GM04503 (cell line): ENCODE measurements at places on chromosomes 12 and 14.

DNA sequence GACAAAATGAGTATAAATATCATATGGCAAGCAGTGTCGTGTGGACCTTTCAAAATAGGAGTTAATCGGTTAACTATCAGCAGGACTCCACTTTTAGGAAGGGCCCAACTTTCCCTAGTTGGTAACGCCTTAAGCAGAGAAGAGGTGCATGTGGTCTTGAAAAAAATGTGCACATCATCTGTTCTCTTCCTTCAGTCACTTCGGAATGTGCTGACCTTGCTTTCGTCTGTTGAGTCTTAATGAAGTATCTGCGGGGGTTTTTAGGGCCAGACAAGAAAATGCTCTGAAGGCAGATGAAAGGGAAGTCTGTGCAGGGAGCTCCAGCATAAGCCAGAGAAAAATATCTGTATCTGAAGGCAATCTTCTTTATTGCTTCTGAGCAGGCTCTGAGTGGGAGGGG is 185.2 kb downstream of the AEBP2 start:
- DNase-seq: no peak

DNA sequence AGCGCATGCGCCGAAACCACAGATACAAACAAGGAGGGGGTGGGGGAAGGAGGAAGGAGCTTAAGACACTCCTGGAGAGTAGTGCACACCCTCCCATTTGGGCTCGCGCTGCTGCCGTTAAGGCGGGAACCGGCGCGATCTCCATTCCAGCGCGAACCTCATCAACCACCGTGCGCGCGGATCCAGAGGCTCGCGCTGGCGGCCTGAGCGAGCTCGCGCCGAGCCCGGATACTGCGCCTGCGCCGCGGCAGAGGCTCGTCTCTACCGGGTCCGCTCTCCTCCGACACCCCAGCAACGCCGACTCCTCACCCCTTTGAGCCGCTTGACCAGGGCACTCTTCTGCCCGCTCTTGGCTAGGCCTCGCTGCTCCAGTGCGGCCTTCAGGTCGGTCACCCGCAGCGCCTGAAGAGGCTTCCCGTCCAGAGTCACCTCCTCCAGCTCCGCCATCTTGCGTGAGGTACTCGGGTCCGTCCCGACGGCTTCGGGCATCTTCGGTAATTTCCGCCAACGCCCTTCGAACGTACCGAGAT is at the start of gene ACIN1:
Gene ACIN1, minus strand, starts transcription at position 471 of the 530 bp plus-strand sequence. Its CDS starts 24 bp downstream, at position 447.
- DNase-seq: no peak

- no peak for DNase-seq
Observed at GRCh38 chr12:12927211-12928079, 24.5 kb downstream of the GPRC5D start.

DNA sequence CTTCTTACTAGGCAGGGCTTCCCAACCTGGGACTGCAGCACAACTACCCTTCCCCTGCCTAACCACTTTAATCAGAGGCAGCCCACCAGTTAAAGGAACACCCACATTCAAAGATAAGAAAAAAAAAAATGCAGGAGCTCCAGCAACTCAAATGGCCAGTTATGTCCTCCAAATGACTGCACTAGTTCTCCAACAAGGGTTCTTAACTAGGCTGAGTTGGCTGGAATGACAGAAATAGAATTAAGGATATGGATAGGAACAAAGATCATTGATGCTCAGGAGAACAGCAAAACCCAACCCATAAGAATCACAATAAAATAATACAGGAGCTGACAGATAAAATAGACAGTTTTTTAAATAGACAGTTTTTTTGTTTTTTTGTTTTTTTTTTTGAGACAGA is 154.2 kb downstream of the PLCZ1 start:
- DNase-seq: no peak

- no peak for DNase-seq
Observed at GRCh38 chr14:77275601-77276017, 4.6 kb upstream of the NGB start.

DNA sequence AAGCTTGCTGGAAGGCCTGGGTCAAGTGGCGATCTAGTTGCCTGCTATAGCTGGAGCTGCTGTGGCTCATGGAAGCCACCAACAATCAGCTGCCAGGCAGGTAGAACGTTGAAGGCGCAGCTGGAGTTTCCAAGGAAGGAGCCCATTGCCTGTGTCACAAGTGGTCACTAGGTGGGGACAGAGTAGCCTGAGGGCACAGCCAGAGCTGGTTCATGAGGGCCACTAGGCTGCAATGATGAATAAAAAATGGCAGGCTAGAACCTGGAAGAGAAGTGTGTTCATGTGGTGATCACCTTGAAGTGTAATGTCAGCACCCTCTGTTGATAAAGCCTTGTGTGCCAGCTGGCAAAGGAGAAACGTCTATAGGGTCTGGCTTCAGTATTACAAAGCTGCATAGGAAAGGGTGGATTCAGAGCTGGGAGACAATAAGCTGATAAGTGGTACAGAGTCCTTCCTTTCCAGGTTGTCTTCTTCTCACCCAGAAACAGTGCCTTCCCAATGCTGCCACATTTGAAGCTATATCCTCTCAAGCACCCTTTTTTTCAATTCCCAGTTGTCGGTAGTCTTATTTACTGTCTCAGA is 165.8 kb downstream of the EMP1 start:
- DNase-seq: no peak

- no peak for DNase-seq
Observed at GRCh38 chr14:64632056-64632455, 72.2 kb upstream of the PLEKHG3 start.

- no peak for DNase-seq
Observed at GRCh38 chr12:3417937-3418462, 73.0 kb upstream of the PRMT8 start.

DNA sequence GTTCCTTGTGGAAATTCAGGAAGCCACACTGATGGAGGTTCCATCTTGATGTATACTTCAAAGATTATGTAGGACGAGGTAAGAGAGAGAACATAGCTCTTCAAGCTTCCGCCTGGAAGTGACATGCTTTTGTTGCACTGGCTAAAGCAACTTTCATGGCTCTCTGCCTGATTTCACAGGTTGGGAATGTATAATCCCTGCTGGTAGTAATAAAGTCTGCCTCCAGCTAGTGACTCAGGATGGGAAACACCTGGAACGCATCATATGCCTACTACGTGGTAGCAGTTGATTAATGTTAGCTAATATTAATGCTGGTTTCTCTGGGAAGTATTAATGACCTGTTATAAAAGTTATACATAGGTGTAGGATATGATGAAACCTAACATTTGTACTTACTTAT is 71.1 kb downstream of the PELI2 start:
- DNase-seq: no peak

GRCh38 chr12:128970110-128970509 is 116.8 kb downstream of the GLT1D1 start:
- DNase-seq: no peak

GRCh38 chr12:32534698-32535097 is 135.3 kb downstream of the FGD4 start:
- DNase-seq: no peak

GRCh38 chr12:77062846-77063461 is 2.4 kb downstream of the E2F7 start:
- DNase-seq: no peak

DNA sequence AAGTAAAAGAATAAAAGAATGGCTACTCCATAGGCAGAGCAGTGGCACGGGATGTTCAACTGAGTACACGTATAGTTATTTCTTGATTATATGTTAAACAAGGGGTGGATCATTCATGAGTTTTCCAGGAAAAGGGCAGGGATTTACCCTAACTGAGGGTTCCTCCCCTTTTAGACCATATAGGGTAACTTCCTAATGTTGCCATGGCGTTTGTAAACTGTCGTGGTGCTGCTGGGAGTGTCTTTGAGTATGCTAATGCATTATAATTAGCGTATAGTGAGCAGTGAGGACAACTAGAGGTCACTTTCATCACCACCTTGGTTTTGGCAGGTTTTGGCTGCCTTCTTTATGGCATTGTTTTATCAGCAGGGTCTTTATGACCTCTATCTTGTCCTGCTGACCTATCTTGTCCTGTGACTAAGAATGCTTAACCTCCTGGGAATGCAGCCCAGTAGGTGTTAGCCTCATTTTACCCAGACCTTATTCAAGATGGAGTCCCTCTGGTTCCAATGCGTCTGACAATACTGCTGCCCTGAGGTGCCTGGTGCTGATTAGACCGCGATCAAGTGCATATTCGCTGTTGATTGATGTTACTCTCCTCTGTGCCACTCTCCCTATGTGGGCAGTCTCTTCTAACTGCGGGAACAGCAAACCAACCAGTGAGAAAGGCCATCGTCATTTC is 67.6 kb upstream of the AMN1 start:
- no peak for DNase-seq

DNA sequence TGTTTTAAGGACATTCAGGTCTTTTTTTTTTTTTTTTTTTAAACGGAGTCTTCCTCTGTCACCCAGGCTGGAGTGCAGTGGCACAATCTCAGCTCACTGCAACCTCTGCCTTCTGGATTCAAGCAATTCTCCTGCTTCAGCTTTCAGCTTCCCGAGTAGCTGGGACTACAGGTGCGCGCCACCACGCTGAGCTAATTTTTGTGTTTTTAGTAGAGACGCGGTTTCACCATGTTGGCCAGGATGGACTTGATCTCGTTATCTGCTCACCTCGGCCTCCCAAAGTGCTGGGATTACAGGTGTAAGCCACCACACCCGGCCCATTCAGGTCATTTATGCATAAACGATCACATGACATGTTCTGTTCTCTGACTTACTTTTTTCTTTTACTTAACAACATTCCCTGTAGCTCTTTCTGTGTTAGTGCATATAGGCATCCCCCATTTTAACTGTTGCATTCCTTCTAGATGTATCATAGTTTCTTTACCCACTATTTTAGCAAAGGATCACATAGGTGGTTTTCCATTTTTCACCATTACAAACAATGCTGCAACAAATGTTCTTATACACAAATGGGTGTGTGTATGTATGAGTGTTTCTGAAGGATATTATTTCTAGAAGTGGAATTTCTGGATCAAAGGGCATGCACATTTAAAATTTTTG is 74.2 kb downstream of the ARF6 start:
- no peak for DNase-seq

GRCh38 chr12:115506822-115507559 is 770.5 kb downstream of the MED13L start:
- no peak for DNase-seq

- DNase-seq: no peak
Observed at GRCh38 chr12:39807043-39807442, 187.4 kb upstream of the ABCD2 start.

GRCh38 chr12:95258151-95258550 is 40.5 kb downstream of the VEZT start:
- no peak for DNase-seq

DNA sequence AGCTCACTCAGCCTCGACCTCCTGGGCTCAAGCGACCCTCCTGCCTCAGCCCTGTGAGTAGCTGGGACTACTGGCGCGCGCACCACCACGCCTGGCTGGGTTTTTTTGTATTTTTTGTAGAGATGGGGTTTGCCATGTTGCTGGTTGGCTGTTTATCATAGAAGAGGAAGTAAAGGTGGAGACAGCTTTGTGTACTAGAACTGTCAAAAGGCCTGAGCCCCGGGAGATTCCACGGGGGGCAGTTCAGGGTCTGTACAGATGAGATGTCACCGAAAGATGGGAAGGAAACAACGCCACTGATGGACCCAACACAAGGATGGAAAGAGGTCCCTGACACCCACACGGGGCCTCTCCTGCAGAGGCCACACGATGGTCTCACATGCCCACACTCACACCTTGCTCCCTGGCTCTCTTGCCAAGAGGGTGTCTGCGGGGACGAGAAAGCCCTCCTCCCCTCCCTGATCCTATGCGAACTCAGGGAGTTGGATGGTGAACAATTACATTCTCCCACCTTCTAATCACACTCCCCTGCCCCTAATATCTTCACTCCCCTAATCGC is 66.6 kb downstream of the KDM2B start:
- no peak for DNase-seq

DNA sequence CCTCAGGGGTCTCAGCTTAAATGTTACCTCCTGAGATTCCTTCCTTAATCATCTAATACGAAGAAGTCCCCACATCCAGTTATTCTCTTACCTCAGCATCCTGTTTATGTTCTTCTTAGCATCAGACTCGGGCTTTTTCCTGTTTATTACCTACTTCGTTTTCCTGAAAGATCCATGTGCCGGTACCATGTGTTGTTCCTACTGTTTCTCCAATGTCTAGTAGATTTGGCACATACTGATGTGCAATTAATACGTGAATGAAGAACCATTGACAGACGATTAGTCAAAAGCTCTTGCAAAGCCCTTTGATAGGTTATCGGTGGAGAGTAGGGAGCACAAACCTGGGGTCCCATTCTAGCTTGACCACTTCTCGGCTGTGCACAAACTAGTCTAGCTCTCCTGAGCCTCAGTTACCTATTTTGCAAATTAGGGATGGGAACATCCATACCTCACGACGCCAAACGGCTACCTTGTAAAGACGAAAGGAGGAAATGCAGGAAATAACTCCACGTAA is 735 bp upstream of the MAPKAPK5 start:
- DNase-seq: no peak
